Thoracic aorta (tissue), 2 donors: ENCODE measurements at places on chromosomes 2 and 18. TPM values are rescaled to one million over a fixed set of nuclear protein-coding genes. Genes with fewer than 3 reads are reported as not detected.

GRCh38 chr2:232523682-232524597 lies 2.0 kb upstream of the CHRND start:
- DNase-seq: no peak

DNA sequence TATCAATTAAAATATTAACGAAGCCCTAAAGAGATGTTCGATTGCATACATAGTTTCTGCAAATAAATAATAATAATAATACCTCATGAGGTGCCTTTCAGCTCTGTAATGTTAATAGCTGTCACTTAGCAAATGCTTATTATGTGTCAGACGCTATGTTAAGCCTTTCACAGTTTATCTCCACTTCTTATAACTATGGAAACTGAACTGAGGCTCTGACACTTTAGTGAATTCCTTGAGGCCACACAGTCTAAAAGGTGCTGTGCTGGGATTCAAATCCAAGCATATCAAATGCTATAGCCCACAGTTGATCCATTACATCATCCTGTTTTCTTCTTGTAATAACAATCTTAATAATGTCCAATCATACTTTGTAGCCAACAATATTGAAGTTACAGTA lies 1571.5 kb upstream of the NXPH2 start:
- DNase-seq: no peak

- DNase-seq: no peak
Observed at GRCh38 chr18:9066358-9066757, 36.1 kb upstream of the NDUFV2 start.

DNA sequence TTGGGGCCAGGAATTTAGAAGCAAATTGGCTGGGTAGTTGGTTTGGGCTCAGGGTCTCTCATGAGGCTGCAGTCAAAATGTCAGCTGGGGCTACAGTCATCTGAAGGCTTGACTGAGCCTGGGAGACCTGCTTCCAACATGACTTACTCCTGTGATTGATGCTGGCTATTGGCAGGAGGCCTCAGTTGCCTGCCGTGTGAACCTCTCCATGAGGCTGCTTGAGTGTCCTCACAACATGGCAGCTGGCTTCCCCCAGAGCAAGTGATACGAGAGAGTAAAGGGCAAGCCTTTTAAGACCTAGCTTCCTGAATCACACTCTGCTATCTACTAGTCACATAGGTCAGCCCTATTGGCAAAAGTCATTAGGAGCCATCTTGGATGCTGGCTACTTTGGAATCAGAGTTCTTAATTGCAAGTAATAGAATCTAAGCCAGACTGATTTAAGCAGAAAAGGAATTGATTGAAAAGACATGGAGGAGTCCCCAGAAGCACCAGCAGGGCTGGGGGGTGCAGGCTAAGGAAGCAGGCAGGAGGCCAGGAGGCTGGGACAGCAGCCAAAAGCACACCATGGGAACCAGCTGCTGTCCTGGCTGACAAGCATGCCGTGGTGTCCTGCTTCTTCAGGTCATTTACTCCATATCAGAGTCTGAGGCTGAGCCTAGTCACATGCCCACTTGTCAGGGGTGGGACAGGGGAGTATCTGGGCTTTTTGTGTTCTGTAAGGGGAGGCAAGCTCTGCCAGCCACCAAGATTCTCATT lies 7.8 kb upstream of the GIGYF2 start:
- no peak for DNase-seq

DNA sequence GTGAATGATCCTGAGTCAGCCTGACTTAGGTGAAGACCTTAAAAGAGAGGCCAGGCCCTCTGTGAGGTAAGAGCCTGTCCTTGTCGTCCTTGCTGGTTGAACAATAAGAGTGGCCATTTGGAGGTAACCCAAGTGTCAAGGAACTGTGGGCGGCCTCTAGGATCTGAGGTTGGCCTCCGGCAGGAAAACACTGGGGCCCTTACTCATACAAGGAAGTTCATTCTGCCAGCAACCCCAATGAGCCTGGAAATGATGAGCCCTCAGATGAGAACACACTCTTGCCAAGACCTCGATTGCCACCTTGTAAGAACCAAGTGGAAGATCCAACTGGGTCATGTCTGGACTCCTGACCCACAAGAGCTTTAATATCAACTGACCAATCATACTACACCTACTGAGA lies 95.5 kb upstream of the LRATD1 start:
- DNase-seq: no peak

GRCh38 chr18:79736230-79736629 lies 56.6 kb downstream of the CTDP1 start:
- DNase-seq: no peak

GRCh38 chr2:32732912-32733472 lies 105.1 kb downstream of the TTC27 start:
- DNase-seq: no peak

DNA sequence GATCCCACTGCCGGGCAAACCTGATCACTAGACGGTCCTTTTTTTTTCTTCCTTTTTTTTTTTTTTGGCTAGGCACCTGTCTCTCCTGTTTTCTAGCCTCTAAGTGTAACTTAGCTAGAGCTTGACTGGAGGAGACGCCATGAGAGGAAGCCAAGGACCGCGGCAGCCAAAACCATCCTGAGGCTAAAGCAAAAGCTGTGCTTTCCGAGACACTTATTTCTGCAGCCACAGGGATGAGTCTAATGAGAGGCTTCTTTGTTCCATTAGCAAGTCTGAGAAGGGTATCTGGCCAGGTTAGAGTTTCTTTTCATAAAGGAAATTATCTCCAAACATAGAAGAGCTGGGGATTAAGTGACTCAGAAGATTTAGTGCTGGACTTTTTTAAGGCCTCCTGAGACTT lies 7.3 kb upstream of the CXCR4 start:
- no peak for DNase-seq

DNA sequence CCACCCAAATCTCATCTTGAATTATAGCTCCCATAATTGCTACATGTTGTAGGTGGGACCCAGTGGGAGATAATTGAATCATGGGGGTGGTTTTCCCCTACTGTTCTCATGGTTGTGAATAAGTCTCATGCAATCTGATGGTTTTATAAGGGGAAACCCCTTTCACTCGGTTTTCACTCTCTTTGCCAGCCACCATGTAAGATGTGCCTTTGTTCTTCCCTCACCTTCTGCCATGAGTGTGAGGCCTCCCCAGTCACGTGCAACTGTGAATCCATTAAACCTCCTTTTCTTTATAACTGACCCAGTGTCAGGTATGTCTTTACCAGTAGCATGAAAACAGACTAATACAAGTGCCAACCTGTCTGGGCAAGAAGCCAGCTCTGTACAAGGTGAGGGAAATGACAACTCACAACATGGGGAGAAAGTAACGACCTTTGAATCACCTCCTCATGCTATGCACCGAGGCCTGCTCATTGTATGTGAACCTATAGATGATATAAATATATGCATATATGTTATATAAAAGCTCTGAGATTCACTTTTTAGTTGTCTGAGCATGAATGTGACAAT lies 162.2 kb downstream of the ALPK2 start:
- no peak for DNase-seq

RFTN2 gene
- 9.3 TPM for total RNA-seq

ANKRD62 gene
- total RNA-seq: not detected

MSTN gene
- total RNA-seq: 1.3 TPM
